PC-9 (cell line): ENCODE measurements at places on chromosomes 3 and 15. TPM values are rescaled to one million over a fixed set of nuclear protein-coding genes. Genes with fewer than 3 reads are reported as not detected.
A peak's percentile ranks its signal among the peaks of the same experiment; 100 is the strongest.

GRCh38 chr3:37901721-37902120, 40.0 kb downstream of the CTDSPL start:
- H3K4me1 ChIP-seq, result 0 out of 2 replicates have a peak, but pooled peaks cover 7% of the 10 kb centered on the region
- no peak overlapping the region for H3K27ac ChIP-seq
- H3K27me3 ChIP-seq, result no peaks in the 10 kb centered on the region

GRCh38 chr15:39448409-39448808, 132.5 kb upstream of the THBS1 start:
- no peaks in the 10 kb centered on the region for H3K27me3 ChIP-seq
- no peaks in the 10 kb centered on the region for H3K36me3 ChIP-seq
- no peak overlapping the region for H3K27ac ChIP-seq
- DNase-seq, result no peak
- no peak overlapping the region for H3K4me3 ChIP-seq
- H3K4me1 ChIP-seq, result no peaks in the 10 kb centered on the region

DNA sequence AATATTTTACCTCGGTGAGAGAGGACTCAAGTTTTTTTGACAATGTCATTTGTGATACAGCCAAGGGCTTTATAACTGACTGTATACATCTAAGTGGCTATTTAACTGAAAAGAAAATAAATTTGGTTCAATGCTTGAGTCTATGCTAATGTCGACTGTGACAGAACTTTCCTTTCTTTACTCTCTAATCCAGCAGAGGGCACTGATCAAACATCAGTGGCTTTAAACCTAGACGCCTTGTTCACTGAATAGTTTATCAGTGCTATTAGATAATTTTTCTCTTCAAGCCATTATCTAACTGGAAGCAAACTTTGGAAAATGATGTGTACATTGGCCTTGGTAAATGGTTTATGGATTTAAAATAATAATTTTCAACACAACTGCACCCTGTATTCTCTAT, 285.1 kb downstream of the CHL1 start:
- no peaks in the 10 kb centered on the region for H3K36me3 ChIP-seq
- H3K4me1 ChIP-seq, result no peaks in the 10 kb centered on the region
- DNase-seq, result no peak
- H3K4me3 ChIP-seq, result no peak overlapping the region

Gene CD80
- not detected in 2 replicates for total RNA-seq

DNA sequence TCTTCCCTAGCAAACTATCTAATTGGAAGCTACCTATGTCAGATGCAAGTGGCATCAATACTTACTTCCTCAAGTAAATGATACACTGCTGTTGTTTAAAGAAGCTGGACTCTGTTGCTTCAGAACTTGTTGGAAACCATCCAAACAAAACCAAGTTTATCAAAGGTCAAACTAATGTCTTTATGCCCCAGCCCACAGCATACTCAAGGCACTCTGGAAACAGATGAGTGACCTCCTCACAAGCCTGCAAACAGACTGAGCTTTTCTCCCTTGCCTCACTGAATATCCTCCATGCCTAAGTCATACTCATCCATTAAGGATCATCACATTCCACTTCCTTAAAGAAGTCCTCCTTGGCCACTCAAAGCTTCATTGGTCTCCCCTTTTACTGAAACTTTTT, 107.4 kb upstream of the ACP3 start:
- no peaks in the 10 kb centered on the region for H3K27me3 ChIP-seq
- H3K4me1 ChIP-seq, result peaks cover 16% of the 10 kb centered on the region
- no peak overlapping the region for H3K4me3 ChIP-seq
- no peaks in the 10 kb centered on the region for H3K36me3 ChIP-seq

- no peak overlapping the region for H3K4me3 ChIP-seq
- no peak for DNase-seq
- H3K36me3 ChIP-seq, result no peaks in the 10 kb centered on the region
- no peaks in the 10 kb centered on the region for H3K27me3 ChIP-seq
- H3K27ac ChIP-seq, result no peak overlapping the region
- 0 out of 2 replicates have a peak, but pooled peaks cover 13% of the 10 kb centered on the region for H3K4me1 ChIP-seq
Measured at GRCh38 chr15:70703096-70703878, 60.1 kb downstream of the UACA start.

Gene WWTR1
- total RNA-seq, result 73.5 and 85.3 TPM in 2 replicates

GRCh38 chr3:43537225-43537624, 84.6 kb downstream of the ANO10 start:
- DNase-seq, result no peak
- no peak overlapping the region for H3K27ac ChIP-seq
- no peaks in the 10 kb centered on the region for H3K27me3 ChIP-seq
- H3K36me3 ChIP-seq, result 0 out of 2 replicates have a peak, but pooled peaks cover 3% of the 10 kb centered on the region
- H3K4me3 ChIP-seq, result no peak overlapping the region

DNA sequence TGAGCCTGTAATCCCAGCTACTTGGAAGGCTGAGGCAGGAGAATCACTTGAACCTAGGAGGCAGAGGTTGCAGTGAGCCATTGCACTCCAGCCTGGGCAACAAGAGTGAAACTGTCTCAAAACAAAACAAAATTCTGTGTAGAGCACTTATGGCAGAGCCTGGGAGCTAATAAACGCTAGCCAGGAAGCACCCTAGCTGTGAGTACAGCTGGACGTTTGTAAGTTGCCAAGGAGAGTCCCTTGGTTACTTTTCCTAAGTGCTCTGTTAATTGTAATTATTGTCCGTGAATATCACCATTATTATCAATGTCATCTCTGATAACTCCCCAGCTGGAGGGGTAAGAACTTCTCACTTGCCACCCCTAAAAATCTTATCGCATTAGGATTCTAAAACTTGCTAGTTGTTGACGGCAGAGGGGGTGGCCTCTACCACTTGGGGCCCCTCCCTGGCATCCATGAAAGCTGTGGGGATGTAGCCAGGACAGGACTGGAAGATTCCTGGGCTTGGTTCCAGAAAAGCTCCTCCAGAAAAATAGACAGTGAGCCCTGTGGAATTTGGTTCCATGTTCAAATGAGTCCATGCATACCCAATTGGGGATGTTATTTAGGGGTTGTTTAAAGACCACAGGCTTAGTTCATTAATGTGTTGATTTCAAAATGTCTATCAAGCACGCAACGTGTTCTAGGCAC, 9.9 kb upstream of the KLHL25 start:
- no peaks in the 10 kb centered on the region for H3K27me3 ChIP-seq
- no peak for DNase-seq
- peaks cover 12% of the 10 kb centered on the region for H3K4me1 ChIP-seq

Gene BTD
- 15.6 and 18.1 TPM in 2 replicates for total RNA-seq

DNA sequence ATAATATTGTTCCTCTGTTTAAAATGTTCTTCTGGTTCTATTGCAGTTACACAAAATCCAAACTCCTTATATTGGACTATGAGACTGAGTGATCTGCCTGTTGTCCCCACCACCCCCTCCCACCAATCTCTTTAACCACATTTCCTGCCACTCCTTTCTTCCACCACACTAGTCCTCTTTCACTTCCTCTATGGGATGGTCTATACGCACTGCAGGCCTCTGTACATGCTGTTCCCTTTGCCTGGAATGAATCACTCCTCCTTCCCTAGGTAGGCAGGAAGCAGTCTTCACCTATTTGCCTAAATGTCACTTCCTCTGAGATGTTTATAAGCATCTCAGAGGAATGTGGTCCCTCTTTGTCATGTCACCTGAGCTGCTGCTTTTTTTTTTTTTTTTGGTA, 4.0 kb downstream of the MAP2K1 start:
- DNase-seq, result no peak
- 0 out of 2 replicates have a peak overlapping the region, but pooled peaks have one; percentile 6 for H3K27ac ChIP-seq
- peaks cover 19% of the 10 kb centered on the region for H3K4me1 ChIP-seq
- peaks cover 3% of the 10 kb centered on the region; the same call in 1 of the 2 replicates for H3K36me3 ChIP-seq
- no peak overlapping the region for H3K4me3 ChIP-seq
- H3K27me3 ChIP-seq, result no peaks in the 10 kb centered on the region
